Uterus (tissue), 4 donors: ENCODE measurements at places on chromosomes 1 and 21.

- no peak for DNase-seq
Observed at GRCh38 chr1:211309617-211310016, 17.0 kb upstream of the TRAF5 start.

GRCh38 chr1:184947497-184948256, 26.6 kb downstream of the NIBAN1 start:
- no peak for DNase-seq

GRCh38 chr1:156358641-156359040, 10.4 kb upstream of the RHBG start:
- no peak for DNase-seq

DNA sequence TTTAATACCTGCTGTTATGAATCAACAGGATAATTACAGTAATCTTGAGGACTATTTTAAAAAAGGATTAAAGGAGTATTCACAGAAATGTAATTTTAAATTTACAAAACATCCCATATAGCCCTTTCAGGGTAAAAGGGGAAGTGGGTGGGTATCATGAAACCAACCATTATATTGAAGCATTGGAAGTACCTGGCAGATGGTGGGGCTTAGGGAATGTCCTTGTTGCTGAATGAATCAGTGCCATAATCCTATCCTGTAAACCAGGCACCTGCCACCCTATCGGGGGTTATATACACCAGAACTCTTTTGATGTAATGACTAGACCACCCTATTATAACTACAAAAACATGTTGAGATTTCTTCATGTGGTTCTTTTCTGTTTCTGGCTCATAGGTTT, 30.4 kb downstream of the CDC14A start:
- DNase-seq, result no peak

DNA sequence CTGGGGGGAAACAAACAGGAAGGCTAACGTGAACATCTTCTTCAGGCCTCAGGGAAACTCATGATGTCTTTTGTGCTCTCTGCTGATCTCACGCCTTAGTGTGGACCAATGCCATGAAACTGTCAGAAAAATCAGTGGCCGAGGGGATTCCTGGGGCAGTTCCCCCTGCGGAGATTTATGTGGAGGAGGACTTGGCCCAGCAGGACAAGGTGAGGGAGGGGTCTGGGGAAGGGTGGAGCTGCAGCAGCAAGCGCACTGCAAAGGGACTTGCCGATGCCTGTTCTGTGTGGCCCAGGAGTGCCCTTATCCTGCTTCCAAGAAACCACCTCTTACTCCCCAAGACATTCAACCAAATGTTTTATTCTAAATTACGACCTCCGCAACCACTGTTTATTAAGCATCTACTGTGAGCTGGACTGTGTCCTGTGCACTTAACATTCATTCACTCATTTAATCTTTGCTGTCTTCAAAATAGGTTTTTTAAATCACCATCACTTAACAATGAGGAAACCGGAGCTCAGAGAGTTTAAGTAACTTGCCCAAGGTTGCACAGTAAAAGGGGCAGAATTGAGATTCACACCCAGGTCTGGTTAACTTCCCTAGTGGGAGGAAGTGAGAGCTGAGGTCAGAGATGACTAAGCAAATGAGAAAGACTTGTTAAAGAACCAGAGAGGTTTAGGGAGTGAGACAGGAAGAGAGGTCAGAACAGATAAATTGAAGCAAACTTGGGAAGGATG, 49.7 kb downstream of the FHAD1 start:
- no peak for DNase-seq

DNA sequence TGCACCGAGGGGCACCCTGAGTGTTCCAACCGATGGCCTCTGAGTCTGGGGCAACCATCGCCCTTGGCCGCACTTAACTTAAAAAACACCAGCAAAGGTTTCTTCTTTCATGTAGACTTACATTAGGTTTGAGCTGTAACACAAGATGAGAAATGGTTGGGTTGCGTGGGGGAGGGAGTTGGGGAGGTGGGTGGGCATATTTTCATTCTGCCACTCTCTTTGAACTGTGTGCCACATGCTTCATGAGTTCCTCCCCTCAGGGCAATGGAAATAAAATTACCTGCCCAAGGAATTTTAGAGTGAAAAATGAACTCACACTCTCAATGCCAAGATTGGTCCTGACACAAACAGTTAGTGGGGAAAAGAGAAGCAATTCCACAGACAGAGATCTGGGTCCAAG, 430.1 kb upstream of the USP24 start:
- no peak for DNase-seq

DNA sequence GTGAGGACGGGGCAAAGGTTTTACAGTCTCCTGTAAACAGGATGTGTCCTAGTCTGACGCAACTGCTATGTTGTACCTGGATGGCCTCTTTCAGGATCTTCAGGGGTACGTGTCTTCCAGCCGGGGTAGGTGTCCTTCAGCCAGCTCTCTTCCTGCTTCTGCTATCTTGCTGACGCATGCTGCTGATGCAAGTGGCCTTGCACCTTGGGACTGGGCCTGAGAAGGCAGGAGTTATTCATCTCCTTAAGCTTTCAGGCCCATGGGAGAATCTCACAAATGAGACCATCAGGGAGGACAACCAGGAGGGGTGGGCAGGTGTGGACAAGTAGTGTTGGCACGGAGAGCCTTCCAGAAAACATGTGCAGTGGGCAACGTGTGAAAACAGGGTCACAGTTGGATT, 7.9 kb upstream of the SPRR1B start:
- no peak for DNase-seq

- DNase-seq, result no peak
Observed at GRCh38 chr1:62926681-62927252, 142.8 kb downstream of the ATG4C start.
